Brain microvascular endothelial cell (primary cell): ENCODE measurements at places on chromosomes 5 and 9.

- DNase-seq, result no peak
Measured at GRCh38 chr5:43046474-43046873, 6.4 kb upstream of the ANXA2R start.

DNA sequence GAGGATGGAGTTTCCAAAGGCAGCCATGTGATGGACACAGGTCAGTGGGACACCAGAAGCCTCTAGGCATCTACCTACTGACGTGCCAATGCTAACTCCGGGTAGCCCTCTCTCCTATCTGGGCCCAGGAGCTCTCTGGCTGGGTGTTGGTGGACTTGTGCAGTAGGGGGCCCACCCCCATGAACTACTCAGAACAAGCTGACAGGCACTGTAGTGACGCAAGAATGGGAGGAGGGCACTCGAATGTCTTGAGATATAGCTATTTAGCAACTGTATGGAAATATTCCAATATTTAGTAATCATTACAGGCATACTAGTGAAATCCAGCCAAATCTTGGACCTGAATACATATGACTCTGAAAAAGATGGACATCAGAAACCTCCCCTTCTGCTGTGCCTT is 5.7 kb upstream of the DOCK2 start:
- no peak for DNase-seq

DNA sequence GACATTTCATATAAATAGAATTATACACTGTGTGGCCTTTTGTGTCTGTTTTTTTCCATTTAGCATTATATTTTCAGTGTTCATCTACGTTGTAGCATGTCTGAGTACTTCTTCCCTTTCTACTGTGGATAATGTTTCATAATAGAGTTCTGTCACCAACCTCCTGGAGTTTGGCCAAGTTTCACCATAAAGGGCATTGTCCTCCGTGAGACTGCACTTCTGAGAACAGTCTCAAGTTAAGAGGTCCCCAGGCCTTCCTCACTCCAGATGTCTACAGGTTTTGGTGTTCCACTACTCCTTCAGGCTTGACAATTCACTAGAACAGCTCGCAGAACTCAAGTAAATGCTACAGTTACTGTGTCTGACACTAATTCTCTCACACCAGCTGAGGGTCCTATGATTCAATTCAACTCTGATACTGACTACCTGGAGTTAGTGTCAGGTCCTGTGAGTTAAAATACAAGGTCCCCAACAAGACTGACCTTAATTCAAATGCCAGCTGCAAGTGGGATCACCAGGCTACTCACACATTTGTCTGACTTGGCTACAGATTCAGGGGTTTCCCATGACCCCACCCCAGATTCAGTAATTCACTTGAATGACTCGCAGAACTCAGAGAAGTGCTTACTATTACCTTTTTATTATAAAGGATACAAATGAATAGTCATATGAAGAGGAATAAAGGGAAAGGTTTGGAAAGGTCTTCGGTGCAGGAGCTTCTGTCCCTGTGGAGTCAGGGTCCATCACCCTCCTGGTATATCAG is 31.1 kb downstream of the SLC35A4 start:
- no peak for DNase-seq

DNA sequence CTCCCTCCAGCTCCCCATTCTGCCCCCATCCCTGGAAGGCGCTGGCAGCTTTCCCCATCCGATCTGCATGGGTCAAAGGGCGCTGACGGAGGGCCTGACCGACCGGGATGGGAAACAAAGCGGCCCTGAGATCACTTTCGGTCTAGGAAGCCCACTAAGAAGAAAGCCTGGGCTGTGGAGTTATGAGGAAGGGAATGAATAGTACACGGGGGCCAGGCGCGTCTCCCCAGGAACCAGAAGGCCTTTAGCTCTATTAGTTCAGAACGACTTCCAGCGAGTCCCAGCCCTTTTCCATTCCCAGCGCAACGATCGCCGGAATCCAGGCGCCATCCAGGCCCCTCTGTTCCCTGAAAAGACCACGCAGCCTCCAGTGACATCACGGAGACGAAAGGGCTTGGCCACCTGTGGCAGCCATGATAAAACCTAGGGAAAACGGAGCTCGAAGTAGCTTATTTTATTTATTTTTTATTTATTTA is 70.1 kb upstream of the CCDC180 start:
- no peak for DNase-seq

DNA sequence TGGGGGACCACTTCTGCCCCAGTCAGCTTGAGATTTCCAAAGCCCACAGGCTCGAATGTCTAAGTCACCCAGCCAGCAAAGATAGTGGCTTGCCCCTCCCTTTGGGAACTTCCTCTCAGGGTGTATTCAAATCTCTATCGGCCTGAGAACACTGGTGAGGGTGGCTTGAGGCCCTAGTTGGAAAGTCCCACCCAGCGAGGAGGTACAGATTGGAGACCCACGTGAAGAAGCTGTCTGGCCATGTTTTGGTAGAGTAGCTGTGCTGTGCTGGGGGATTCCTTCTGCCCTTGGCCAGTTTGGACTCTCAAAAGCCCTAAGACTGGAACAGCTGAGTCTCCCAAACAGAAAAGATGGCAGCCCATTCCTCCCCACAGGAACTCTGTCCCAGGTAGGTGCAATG is 172.7 kb upstream of the RIOK2 start:
- no peak for DNase-seq

DNA sequence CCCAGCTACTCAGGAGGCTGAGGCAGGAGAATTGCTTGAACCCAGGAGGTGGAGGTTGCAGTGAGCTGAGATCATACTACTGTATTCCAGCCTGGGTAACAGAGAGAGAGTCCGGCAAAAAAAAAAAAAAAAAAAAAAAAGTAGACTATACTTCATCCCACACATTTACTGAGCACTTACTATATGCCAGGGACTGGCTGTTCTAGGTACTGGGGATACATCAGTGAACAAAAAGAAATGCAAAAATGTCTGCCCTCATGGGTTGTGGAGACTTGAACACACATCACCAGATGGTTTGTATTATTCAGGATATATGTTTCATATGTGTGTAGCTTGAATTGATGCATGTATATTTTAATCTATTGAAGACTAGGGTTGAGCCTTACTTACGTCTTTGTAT is 2.9 kb upstream of the LHFPL2 start:
- no peak for DNase-seq

- no peak for DNase-seq
Measured at GRCh38 chr9:77099388-77099787, 77.9 kb upstream of the VPS13A start.

DNA sequence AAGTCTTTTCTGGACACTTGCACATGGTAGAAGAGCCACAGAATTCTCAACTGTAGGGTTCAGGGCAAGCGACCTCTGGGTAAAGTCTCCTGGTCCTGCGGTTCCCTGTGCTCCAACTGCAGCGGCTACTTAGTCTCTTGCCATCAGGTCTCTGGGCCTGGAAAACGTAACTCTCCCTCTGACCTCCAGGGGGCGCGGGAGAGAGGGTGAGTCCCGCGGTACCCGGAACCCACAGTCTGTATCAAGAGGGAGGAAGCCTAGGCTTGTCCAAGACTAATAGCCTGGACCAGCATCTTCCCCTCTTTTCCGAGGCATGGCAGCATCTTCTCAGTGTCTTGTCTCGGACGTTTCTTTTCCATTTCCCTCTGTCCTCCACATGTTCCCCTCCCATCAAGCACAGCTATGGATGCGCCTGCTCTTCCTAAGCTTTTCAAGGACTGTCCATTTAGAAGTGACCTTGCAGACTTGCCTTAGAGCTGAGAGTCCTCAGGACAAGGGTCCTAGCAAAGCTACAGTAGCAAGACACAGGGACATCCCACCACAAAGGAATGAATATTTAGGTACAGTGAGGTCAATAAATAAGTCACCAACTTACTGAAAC is 59.3 kb downstream of the FSTL4 start:
- peak; percentile 30 for DNase-seq

DNA sequence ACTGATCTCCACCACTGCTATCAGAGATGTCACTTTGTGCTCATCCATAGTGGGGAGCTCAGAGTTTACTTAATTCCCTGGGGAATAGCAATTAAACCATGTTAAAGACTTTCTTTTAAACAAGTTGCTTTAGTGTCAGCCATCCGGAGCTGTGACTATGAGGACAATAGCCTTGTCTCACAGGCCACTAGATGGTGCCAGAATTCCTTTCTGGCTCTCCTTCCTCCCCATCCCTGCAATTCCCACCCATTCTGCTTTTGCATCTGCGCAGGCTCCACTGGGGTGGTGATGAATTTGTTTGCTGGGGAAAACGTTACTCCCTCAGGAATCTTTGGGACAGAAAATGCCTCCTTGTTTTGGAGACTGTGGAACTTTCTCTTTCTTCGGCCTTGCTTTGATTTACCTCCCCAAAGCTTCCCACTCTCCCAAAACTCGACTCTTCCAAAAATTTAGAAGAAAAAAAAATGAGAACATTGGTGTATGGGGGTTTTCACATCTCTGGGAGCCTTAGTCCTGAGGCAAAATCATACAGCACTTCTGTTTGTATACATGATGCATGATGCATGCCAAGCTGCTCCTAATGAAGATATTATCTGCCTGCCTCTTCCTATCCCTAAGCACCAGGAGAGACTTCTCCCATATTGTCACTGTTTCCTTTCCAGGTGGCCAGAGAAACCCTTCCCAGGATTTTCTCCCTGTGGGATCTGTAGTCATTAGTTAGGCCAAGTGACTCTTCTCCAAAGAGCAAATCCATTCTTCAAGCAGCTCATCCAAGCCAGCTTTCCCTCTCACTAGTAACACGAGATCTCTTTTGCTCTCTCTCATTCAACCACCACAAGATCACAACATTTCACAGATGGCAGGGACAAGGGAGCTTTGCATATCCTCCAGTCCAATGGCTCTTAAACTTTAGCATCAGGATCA is 466.1 kb downstream of the TLR4 start:
- peak; percentile 43 for DNase-seq

DNA sequence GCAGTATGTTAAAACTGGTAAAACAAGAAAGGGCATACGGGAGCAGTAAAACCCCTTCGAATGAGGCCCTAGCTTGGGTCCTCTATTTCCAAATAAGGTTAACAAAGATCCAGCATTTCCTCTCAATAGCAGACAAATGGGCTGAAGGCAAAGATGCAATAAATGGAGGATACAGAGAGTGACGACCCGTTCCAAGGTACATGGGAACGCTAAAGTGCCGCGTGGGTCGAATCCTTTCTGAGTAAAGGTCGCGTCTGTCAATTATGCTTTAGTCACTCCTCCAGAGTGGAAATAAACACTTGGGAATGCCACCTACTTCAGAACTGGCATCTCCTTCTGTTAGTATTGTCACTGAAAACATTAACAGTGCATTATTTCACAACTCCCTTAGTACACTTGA is 24.7 kb downstream of the ARL15 start:
- no peak for DNase-seq

DNA sequence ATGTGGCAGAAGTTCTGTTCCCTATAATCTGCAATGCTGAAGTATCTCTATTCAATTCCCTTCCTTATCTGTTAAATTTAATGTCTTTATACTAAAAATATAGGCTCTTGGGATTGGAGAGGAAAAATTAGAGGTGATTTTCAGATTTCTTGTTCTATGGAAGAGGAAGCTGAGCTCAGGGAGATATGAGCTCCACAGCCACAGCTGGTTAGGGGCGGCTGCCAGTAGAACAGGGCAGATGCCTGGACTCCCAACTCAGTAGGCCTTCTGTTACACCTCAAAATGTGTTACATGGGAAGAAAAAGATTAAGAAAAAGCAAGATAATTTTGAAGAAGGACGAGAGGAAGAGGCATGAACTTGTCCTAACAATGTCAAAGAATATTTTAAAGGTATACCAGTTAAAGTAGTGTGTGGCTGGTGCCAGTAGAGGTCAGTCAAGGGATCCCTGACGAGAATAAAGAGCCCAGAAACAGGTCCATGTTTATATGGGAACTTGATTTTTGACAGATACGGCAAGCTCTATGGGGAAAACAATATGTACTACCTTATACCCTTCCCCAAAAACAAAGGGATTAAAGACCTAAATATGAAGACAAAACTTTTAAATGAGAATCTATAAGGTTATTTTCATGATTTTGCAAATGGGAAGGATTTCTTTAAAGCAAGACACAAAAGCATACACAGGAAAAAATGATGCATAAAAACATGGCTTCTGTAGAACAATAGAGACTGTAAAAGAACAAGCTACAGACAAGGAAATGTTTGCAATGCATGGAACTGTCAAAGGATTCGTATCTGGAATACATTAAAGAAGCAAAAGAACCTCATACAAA is 28.7 kb downstream of the DNAJC21 start:
- DNase-seq, result peak; percentile 36

- no peak for DNase-seq
Measured at GRCh38 chr5:158725297-158725851, 374.3 kb downstream of the EBF1 start.

DNA sequence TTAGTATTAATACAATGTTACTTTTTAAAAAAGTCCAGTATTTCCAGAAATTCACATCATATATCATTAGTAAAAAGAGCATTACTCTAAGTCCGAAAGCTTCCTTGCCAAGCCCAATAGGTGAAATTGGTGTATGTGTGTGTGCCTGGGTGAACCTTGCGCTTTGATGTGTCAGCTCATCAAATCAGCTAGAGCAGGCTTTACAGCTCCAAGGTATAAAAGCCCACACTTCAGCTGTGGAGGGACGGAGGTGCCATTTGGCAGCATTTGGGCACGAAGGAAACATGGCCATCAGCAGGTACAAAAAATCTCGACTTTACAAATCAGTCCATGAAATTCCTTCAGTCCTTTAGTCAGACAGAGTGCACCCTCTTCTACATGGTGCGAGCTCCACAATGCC is 76.5 kb upstream of the IL7R start:
- DNase-seq, result no peak

GRCh38 chr9:36791222-36791950 is 218.7 kb downstream of the MELK start:
- no peak for DNase-seq

DNA sequence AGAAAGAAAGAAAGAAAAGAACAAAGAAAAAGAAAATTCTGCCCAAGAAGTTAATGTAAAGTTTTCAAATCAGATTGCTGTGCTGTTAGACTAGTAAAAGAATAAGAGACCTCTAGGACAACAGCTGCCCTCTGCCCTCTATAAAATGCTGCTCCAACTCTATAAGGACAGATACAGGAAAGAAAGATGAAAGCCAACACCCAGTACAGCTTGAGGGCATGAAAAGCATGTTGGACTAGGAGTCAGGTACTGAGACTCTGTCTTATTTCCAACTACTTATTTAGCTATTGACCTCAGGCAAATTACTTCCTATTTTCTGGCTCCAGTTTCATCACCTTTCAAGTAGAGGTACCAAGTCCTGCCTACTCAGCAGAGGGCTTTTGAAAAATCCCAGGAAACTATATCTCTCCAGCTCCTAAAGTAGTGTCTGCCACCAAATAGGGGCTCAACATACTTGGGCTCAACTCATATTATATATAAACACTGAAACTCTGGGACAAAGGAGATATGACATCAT is 5.7 kb downstream of the HBEGF start:
- no peak for DNase-seq

- no peak for DNase-seq
Measured at GRCh38 chr5:40618926-40619325, 60.8 kb upstream of the PTGER4 start.
